Stimulated activated CD4-positive, alpha-beta T cell treated with anti-CD3 and anti-CD28 coated beads, Interleukin-2, amount 100 ng/mL, for 24 hours (primary cell): ENCODE measurements at places on chromosomes 2 and 18.

DNA sequence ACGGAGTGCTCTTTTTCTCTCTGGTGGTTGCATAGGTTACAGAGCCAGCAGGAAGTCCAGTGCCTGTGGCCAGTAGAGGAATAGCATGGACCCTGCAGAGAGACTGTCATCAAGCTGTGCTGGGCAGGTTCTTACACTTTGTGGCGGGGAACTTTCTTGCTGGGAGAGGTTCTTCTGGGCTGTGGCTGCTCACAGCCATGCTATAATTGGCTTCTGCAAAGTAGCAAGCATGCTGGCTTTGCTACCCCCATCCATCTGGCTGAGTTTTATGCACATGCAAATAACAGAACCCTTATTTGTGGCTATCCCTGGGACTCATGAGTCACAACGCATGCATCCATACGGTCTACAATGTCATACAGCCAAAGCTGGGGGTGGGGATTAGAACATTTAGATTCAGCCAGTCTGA lies 68.9 kb downstream of the PLCL1 start:
- DNase-seq = no peak

GRCh38 chr2:119157850-119158511 lies 570 bp downstream of the C1QL2 start:
- DNase-seq = no peak

- DNase-seq = no peak
Observed at GRCh38 chr2:71689393-71689792, 236.0 kb downstream of the DYSF start.

- DNase-seq = no peak
Observed at GRCh38 chr2:23705771-23706612, 220.9 kb downstream of the ATAD2B start.

DNA sequence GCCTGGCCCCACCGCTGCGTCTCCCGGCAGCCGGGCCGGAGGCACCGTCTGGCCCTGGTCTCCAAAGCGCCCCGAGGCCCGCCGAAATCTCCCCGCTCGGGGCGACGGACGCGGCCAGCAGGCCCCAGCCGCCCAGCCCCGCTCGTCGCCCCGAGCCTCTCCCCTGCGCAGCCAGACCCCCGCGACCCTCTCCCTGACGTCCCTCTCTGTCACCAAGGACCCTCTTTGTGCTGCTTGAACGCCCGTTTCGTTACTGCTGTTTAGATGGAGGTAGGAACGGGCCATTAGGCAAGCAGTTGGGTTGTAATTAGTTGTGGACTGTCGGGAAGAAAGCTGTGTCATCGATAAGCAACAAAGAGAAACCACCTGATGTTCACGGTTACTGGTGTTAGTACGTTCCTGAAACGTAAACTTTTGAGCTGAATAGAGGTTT lies 686 bp downstream of the UBXN4 start:
- peak; percentile 49 for DNase-seq

- no peak for DNase-seq
Observed at GRCh38 chr2:144886862-144887261, 366.9 kb upstream of the ZEB2 start.

- no peak for DNase-seq
Observed at GRCh38 chr2:64474121-64474571, 20.2 kb downstream of the LGALSL start.

- DNase-seq = no peak
Observed at GRCh38 chr2:7480431-7480830, 563.2 kb downstream of the RNF144A start.

GRCh38 chr2:140288726-140289125 lies 1508.5 kb upstream of the NXPH2 start:
- no peak for DNase-seq

- no peak for DNase-seq
Observed at GRCh38 chr2:98455494-98455976, 10.9 kb downstream of the INPP4A start.

DNA sequence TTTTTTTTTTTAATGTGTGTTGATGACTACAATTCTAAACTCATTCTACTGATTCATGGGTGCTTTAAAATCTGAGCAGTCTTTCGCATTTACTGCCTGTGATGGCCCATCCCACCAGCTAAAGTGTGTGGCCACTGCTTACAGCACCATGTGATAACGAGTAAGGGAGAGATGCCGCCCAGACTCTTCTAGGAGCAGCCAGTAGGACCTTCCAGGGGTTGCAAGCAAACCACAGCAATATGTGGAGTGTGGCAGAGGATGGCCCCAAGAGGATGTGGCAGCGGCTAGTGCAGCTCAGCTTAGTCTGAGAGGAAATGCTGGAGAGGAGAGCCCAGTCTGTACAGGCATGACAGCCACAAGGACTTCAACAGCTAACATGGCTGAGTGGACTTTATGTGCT lies 14.9 kb downstream of the IL1B start:
- no peak for DNase-seq

DNA sequence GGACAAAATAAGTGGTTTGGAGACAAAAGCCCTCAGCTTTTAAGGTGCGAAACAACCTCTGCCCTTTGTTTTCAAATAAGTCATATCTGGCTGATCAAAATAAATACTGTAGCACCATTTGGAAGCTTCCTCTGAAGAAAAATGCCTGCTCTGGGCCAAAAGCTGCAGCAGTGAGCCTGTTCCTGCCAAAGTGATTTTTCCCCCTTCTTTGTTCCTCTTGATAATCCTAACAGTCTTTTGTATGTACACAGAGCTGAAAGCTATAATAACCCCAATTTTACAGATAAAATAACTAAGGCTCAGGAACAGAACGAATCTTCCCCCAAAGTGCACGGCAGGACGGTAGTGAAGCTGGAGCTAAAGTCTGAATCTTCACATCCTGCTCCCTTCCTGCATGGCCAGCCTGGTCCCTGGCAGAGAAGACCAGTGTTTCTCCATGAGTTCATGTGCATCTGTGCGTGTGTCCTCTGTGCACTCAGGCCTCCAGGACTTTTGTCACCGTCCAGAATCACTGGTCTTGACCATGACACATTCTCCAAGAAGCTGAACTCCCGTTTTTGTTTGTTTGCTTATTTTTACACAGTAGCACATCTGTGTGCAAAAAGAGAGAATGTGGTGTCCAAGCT lies 2114.1 kb upstream of the PIK3C3 start:
- DNase-seq = no peak

DNA sequence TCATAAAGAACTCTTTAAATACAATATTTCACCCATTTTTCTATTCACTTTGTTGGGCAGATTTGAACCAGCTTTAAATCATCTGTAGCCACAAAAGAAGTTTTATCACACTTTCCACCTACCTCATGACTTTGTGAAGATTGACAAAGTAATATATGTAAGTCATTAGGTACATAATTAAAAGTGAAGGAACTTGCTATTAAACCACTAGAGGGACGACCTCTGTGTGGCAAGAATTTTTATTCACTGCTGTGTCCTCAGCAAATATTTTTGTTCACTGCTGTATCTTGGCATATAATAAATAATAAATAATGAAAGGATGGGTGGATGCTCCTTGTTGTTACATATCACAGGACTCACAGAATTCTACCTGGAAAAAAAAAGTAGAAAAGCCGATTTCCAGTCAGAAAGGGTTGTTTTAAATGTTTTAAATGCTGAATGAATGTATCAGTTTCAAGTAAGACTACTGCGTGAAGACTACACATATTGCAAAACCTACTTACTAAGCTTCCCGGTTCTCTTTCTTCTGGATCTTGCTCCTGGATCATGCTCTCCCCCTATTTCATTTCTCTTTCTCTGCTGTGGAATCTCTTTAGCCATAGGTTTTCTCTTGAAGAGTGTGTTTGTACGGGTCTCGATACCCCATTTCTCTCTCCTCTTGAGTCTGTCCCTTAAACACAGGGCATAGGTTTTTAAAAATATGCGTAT lies 44.8 kb downstream of the KCMF1 start:
- no peak for DNase-seq

GRCh38 chr18:75895135-75895534 lies 467.6 kb upstream of the SMIM21 start:
- DNase-seq = no peak

GRCh38 chr18:29594493-29594892 lies 1417.6 kb upstream of the CDH2 start:
- DNase-seq = no peak

GRCh38 chr2:153819501-153819900 lies 52.2 kb upstream of the GALNT13 start:
- no peak for DNase-seq

- peak; percentile 1 for DNase-seq
Observed at GRCh38 chr2:4762951-4763376, 929.2 kb upstream of the SOX11 start.

DNA sequence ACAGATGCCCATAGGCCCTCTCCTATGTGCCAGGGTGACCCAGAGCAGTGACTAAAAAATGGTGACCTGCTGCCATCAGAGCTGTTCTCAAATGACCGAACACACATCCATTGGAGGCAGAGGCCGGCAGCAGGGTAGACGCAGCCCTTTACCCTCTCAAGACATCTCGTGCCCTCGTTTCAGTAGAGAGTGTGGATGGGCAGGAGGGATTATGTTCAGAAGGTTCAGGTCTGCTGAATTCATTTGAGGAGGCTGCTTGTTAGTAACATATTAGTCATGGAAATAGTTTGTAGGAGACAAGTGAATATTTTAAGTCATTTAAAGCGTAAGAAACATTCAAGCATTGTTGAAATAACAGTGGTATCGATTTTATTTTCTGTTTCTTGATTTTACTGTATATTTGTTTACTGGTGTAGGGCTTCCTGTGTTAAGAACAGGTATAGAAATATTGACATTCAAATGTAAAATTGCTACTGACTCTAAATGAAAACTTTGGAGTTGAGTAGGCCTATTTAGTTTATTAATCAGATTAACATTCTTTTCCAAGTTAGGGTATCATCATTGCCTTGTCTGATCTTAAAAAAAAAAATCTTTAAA lies 82.6 kb downstream of the ZNF532 start:
- DNase-seq = no peak

- DNase-seq = no peak
Observed at GRCh38 chr2:196415384-196415783, 224.1 kb upstream of the CCDC150 start.

DNA sequence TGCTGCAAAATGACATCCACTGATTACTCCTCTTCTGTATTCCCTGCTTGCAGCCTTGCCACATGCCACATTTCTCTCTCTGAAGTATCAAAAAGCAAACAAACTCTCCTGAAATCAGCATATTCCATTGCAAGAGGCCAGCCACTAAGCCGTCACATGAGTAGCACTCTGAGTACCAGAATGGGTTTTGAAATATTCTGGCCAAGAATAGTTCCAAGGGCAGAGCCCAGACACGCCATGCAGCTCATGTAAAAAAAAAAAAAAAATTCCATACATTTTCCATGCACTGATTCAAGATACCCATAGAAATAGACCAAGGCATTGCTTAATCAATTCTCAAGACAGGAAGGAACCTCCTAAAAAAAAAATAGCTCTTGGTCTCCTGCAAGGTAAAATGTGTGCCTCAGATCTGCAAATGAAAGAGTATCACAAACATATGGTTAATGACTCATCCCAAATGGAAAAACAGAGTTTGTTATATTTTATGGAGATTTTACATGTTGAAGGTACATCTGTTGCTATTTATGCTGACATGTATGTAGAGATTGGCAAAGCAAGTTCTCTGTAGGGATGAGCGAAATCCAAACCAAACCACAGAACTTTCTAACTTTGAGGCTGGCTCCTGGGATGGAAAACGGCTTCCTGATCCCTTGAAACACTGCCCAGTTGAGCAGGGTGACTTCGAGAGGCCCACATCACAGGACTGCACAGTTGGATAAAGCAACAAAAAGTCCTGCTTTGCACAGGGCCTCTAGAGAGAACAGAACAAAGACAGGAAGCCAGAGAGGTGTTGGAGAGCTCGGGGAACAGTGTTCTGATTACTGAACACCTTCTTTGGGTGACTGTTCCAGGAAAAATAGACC lies 346.2 kb downstream of the ZNF521 start:
- no peak for DNase-seq

GRCh38 chr2:64807417-64807816 lies 153.7 kb upstream of the SERTAD2 start:
- peak; percentile 48 for DNase-seq

DNA sequence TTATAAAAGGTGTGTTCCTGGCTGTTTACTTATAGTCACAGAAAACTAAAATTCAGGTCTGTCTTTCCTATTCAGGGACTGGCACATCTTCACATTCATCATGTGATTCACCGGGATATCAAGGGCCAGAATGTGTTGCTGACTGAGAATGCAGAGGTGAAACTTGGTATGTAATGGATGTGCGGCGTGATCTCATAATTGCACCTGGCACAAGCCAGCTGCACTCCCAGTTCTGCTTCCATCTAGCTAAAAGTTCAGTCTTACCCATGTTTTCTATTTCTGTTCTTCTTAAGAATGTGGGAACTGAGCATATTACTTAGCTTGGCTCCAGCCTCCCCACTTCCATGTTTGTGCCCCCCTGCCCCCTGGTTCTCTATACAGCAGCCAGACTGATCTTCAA lies 131.9 kb downstream of the MAP4K4 start:
- no peak for DNase-seq

DNA sequence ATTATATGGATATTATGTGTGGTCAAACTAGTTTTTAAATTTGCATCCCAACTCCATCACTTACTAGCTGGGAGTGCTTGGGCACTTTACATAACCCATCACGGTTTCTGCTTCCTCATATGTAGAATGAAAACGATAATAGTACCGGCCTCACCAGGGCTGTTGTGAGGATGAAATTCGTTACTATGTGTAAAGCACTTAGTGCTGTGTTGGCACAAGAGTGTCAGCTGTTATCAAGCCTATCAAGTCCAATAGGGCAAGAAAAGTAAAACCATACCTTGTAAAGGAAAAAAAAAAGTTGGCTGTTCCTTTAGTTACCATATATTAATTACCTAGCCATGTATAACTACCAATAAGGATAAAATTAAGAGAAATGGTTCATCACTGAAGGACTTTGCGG lies 65.4 kb downstream of the TET3 start:
- DNase-seq = no peak

DNA sequence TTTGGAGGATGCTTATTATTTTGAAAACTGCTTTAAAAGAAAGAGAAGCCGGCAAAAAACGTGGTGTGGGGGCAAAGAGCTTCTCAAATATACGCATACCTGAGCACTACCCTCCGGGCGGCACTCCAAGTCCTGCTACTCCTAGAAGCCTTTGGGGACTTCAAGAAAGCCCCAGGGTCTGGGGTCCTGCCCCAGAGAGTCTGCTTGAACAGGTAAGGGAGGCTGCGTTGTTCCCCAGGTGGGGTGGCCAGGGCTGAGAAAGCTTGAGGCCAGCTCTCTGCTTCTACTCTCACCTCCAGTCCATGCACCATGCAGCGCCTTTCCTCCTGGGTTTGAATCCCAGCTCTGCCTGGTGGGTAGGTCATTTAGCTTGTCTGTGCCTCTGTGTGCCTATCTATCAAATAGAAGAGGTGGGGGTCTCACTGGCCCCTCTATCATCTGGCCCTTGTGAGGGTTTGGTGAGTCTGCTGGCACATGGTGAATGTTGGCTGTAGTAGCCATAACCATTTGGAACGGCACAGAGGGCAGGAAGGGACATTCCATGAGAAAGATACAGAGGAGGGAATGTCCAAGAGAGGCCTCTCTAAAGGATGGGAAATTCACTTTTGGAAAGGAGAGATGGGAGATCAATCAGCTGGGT lies 19.5 kb downstream of the MALL start:
- no peak for DNase-seq

DNA sequence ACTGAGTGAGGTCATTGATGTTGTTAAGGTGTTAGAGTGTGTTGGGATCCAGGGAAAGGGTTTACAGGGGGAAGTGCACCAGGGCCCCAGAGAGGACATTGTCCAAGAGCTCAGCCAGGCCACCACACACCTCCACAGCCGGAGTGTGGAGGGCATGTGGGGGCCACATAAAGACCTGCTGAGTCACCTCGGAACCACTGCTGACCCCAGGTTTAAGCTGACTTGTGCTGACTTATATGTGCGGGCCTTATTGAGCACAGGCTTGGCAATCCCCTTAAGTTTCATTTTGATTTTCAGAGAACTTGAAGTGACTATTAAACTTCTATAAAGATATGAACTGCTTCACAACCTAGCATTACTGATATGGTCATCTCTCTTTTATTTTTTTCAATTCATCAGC lies 166.2 kb upstream of the MAP3K20 start:
- no peak for DNase-seq
